ENCODE measurements at places on chromosomes 2 and 18. TPM values are rescaled to one million over a fixed set of nuclear protein-coding genes. Genes with fewer than 3 reads are reported as not detected.

DNA sequence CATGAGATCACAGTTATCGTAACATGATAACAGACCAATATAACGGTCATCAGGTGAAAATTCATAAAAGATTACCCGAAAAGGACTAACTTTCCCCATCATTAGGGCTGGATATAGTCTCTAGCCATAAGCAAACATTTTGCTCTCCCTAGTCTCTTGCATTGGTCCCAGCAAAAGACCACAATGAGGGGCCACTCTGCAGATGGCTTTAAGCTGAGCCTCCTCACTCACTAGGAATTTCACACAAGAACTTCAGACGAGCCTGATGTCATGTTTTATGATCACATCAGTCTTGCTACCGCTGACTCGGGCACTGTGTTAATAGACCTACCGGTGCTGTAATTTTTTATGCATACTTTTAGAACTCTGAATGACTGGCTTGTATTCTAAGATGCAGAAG lies 35.2 kb downstream of the STK17B start:
- no peak for DNase-seq

The LRRC30 gene
- total RNA-seq: not detected

DNA sequence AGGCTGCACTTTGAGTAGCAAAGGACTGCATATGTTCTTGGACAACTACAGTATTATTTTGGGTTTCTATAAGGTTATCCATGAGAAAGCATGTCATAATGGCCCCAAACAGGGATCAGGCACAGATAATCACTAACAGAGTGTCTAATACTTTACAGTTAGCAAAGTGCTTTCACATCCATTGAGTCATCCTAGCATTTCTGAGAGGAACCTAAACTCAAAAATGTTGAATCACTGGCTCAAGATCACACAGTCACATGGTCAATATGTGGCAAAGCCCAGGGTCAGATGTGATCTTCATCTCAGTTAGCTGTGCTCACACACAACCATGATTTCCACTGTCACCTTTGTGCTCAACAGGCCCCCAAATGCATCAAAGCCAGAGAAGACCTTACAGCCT lies 156.1 kb upstream of the VRK2 start:
- DNase-seq: no peak

- DNase-seq: no peak
Measured at GRCh38 chr18:8619835-8620577, 10.8 kb downstream of the RAB12 start.

The ONECUT2 gene
- not detected for total RNA-seq

- DNase-seq: no peak
Measured at GRCh38 chr18:48623468-48624235, 84.8 kb downstream of the CTIF start.

The FAM237A gene
- not detected for total RNA-seq

GRCh38 chr2:29110916-29111535 lies 4.2 kb upstream of the CLIP4 start:
- DNase-seq: no peak

GRCh38 chr2:215479536-215480240 lies 43.8 kb upstream of the FN1 start:
- no peak for DNase-seq
